ENCODE measurements at places on chromosomes 2 and 18.

GRCh38 chr2:40611196-40611595, 159.3 kb upstream of the SLC8A1 start:
- DNase-seq: no peak

DNA sequence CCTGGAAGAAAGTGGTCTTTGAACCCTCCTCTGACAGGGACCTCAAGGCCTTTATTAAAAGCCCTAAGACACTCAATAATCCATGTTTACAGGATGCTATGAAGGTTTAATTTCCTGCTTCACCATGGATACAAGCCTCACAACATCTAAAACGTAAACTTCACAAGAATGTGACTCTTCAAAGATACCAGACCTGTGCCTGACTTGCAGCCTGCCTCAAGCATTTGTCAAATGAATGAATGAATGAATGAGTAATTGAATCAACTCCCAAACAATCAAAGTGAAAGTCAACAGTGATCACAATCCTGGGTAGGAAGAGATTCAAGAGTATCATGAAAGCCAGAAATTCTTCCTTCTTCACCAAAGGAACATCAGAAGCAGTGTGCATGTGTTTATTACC, 30.4 kb downstream of the KLF7 start:
- no peak for DNase-seq

DNA sequence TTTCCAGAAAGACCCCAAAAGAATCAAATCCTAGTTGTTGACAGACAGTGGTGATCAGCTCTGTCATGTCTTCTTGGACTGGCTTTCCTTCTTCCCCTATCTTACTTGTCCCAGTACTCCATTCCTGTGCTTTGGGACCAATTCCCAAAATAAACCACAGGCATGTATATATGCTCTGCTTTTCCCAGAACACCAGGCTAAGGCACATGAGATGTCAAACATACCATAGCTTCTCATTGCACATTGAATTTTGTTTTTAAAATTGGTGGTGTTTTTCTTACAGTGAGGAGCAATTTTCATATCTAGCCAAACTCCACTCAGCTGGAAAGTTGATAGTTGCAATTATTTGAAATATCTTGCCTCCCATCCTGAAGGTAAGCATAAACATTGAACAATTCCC, 88.9 kb upstream of the RGPD4 start:
- no peak for DNase-seq

DNA sequence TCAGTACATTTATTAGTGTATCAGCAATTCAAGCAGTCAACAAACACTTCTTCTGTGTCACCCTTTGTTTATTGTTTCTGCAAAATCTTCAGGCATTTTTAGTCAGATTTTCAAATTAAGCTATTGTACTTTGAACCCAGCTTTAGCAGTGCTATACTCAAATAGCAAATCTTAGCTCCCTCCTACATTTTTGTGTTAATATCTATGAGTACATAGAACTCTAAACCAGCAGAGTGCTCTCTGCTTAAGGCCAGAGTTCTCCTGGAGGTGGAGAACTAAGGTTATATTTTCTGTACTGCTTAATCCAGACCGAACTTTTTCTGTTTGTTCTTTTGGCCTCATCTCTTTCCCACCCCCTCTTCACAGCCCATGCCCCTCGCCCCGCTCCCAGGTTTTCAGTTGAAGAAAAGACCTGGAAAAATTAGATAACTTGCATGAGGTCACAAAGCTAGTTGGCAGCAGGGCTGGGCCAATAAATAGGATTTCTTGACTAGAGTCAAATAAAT, 29.2 kb upstream of the SCN1A start:
- no peak for DNase-seq

- no peak for DNase-seq
These were observed 342.9 kb downstream of the SPAG16 start for GRCh38 chr2:213627054-213627710.

GRCh38 chr2:176066645-176067588, 16.8 kb downstream of the EVX2 start:
- DNase-seq: no peak

DNA sequence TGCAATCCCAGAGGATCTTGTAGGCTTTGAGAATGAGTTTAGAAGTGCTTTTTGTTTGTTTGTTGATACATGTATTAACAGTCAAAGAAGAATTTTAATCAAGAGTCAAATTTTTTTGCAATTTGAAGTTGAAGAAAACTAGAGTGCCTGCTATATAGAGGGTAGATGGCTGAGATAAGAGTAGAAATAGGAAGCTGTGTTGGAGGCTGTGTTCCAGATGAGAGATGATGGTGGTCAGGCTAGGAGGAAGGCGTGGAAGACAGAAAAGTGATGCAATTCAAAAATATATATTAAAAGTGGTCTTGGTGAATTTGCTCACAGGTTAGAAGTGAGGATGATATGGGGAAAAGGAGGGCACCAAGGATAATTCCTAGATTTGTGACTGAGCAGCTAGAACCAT, 978.3 kb downstream of the BCL11A start:
- no peak for DNase-seq

GRCh38 chr2:467543-467891, 179.6 kb upstream of the ALKAL2 start:
- DNase-seq: no peak

DNA sequence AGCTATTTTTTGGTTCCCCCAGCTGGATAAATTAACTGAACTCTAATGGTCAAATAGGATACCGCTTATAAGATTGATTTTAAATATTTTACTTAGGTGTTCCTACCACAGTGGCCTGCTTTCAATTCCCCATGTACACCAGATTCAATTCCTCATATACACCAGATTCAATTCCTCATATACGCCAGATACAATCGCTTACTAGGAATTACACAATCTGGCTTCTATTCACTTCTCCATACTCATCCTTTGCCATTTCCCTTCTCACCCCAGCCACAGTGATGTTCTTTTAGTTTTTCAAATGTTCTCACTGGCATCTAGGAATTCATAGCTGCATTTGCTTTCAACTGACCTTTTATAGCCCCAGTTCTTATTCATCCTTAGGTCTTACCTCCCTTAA, 66.5 kb downstream of the SLC40A1 start:
- no peak for DNase-seq
